NCI-H187 (cell line): ENCODE measurements at places on chromosomes 12 and 14.
A peak's percentile ranks its signal among the peaks of the same experiment; 100 is the strongest.

GRCh38 chr12:124975276-124975675 is 13.7 kb downstream of the DHX37 start:
- no peak for DNase-seq

DNA sequence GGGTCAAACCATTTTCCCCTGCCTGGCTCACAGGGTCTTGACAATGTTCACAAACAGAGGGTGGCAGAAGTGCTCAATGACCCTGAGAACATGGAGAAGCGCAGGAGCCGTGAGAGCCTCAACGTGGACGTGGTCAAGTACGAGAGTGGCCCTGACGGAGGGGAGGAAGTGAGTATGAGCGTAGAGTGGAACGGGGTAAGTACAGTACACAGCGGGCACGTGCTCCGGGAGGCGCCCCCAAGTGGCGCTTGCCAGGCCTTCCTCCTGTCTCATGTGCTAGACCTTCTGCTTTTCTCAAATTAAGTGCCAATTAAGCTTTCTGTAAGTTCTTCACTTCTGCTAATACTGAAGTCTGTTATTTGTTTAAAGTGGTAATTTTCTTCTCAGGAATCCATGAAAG is 35.9 kb downstream of the XRCC3 start:
- DNase-seq = no peak

DNA sequence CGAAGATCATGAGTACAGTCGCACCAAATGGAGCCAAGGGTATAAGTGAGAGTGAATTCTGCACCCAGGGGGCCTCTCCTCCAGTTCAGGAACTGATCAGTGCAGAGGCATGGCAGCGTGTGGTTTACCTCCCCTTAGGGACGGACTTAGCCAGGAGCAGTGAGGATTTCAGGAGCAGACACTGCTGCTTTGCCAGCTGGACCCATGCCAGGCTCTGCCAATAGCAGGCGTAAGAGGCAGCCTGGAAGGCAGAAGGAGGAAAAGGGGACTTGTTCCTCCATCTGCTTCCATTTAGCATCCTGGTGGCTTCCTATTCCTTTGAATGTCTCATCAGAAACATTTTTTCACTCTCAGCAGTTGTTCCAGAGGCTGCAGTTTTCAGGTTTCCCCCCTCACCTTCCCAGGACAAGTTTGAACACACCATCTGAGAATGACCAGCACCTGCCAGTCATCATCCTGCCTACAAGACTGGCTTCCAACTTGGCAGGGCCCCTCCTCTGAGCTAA is 137.0 kb upstream of the LMNTD1 start:
- DNase-seq = no peak

DNA sequence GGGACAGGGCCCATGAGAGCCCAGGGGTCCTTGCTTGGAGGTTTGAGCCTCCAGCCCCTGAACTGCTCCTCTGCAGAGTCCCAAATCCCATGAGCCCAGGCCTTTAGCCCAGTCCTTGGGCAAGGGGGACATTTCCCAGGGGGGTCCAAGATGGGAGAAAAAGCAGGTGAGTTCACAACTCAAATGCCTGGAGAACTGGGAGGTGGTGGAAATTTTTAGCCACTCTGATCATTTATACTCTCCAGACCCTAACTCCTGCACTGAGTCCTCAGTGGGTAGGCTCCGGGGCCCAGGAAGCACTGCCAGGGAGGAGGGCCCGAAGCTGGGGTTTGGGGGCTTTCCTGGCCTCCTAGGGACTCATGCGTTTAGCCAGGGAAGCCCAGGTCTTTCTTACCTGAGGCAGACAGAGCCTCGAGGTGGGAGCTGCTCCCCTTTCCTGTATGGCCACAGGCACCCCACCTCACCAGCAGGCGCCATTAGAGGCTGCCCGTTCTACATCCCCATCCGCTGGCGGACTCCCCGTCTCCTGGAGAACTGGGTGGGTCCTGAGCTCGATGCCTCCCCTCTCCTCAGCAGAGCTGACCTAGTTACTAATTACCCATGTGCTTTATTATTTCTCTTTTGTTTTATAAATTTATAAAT is 998 bp downstream of the HNF1A start:
- no peak for DNase-seq

DNA sequence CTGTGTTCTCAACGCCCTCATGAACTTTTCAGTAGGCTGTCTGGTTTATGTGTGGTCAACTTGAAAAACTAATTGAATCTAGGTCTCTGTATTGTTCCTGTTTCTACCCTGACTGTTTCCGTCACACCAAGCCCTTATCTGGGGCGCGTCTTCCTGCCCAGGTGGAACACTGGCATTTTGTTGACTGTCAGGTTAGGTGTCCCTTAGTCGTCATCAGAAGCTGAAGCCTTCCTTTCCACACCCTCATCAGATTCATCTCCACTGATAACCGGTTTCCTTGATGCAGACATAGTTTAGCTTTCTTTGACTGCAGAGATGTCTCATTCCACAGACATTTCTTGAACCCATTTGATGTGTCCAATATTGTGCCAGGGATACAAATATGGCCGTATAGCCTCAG is 96.5 kb downstream of the DUSP16 start:
- no peak for DNase-seq

DNA sequence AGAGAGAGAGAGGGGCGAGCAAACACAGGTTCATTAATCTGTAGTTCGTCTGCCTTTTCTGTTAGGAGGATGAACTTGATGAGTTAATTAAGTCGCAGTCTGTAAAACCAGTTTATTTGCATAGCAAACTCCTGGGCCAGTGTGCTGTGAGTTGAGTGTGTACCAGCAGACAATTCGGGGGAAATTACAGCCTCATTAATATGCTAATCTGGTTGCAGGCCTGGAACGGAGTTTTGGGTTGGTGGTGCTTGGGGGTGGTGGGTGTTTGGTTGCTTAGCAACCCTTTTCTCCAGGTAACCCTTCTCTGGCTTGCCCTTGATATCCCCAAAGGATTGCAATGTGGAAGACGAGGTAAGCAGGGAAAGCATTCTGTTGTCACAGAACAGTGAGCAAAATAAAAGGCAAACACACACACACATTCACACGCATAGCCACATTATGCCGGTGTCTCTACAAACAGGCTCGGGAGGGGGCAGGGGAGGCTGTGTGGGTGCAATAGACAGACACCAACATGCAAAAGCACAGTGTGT is 29.2 kb upstream of the LHX5 start:
- DNase-seq = no peak

GRCh38 chr12:43937947-43938346 is 102.1 kb downstream of the TMEM117 start:
- DNase-seq = no peak

- no peak for DNase-seq
These were observed 10.0 kb downstream of the ITGA7 start for GRCh38 chr12:55697686-55698085.

DNA sequence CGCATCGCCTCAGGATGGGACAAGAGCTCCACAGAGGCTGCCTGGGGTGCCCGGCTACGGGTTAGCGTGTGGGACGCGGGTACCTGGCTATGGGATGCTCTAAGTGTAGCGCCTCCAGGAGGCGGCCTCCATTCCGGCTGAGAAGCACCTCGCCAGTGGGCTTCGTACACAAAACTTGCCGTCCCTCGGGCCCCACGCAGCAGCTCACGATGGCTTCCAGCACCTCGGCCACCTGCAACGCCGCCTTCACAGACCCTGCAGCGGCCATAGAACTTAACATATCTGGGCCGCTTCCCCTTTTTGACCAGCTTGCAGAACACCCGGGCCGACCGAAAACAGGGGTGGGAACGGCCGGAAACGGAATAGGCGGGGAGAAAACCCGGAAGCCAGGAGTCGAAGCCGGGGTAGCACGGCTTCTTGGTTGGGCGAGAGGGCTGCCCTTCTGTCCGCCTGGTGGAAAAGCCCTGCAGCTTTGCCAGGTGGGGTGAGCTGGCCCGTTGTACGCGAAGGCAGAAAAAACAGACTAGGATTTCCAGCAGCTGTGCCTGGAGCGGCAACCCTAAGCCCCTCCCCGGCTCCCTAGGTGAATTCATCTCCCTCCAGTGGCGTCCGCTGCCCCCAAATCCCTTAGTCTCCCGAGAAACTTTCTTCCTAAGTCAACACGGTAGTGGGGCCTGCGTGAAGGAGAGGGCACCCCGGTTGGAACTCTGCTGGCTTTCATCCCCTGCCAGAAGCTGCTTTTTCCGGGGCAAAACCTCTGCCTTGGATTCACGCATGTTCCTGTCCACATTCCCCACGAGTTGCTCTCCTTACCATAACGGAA is at the start of gene BBS10:
Gene BBS10 (minus strand): TSS at position 337 of the 823 bp plus-strand sequence. CDS start 57 bp downstream, at position 280.
- peak; percentile 87 for DNase-seq

- no peak for DNase-seq
These were observed 25.2 kb downstream of the NGB start for GRCh38 chr14:77245820-77246219.

DNA sequence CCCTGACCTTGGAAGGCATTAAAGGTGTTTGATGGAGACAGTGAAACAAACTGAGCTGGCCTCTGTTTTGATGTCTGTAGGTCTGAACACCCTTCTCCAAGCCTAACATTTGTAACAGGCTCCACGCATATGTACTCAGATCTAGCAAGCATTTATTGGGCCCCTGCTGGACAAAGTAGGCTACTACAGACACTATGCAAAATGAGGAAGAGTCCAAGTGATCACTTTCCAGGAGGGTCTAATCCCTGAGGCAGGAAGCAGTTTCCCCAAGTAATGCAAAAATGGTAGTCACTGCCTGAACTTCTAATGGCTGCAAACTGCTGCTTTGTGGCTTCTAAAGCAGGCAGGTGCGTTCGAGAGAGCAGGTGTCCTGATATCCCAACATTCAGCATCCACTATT is 405.8 kb downstream of the MED13L start:
- DNase-seq = peak; percentile 58

GRCh38 chr12:10715491-10715890 is 7.6 kb downstream of the YBX3 start:
- no peak for DNase-seq

- no peak for DNase-seq
These were observed 9.7 kb upstream of the PLBD1 start for GRCh38 chr12:14577344-14577743.

GRCh38 chr14:56659964-56660551 is 80.5 kb downstream of the TMEM260 start:
- DNase-seq = no peak

GRCh38 chr12:49790741-49791555 is 37.3 kb downstream of the NCKAP5L start:
- no peak for DNase-seq

GRCh38 chr14:78227248-78228077 is 57.3 kb downstream of the NRXN3 start:
- DNase-seq = peak; percentile 84

GRCh38 chr12:130617219-130617618 is 98.9 kb downstream of the RIMBP2 start:
- DNase-seq = no peak

GRCh38 chr14:99072433-99072832 is 199.6 kb downstream of the BCL11B start:
- no peak for DNase-seq

- no peak for DNase-seq
These were observed 59.8 kb downstream of the DIO3 start for GRCh38 chr14:101620821-101621785.

DNA sequence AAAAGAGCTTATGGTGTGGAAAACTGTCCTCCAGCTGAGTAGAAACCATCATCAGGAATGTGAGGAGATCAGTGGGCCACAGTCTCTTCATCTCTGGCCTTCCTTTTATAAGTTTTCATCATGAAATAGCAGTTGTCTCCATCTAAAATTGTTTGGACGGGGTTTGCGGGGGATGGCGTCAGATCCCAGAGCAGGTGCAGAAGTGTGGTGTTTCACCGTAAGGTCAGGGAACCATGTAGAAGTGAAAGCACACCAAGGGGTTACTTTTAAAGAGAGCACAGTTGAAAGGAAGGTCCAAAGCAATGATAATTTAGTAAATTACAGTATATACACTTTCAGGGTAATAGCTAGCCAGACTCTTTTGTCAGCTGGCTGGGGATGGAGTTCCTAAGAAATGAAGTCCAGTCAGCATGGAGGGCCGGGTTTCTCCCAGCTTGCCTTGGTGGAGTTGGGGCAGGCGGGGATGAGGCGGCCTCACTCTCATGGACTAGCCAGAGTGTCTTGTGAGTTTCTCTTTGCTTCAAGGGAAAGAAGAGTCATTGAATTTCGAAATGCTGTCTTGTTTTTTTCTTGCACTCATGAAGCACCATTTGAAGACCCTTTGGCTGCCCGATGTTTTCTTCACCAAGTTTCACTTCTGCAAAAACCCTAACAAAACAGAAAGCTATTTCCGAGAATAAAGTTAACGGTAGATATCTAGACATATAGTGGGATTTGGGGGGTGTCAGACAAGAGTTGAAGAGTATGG is 100.6 kb downstream of the ETV6 start:
- DNase-seq = no peak

DNA sequence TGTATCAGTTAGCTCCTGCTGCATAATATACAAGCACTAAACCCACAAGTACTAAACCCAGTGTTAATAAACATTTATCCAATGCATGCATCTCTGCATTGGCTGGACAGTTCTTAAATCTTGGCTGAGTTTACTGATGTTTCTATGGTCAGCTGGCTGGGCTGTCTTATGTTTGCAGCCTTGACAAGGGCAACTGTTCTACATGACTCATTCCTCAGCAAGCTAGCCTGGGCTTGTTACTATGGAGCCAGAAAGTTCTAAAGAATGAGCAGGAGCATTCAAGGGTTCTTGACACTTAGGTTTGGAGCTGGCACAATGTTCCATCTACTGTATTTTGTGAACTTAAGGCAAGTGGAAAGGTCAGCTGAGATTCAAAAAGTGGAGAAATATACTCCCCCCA is 199.1 kb downstream of the GLT1D1 start:
- DNase-seq = no peak

GRCh38 chr12:132710405-132711079 is at the start of gene PGAM5:
TSS of gene PGAM5 (plus strand) at chr12:132710842. CDS start at chr12:132710877, 35 bp downstream.
- peak; percentile 68 for DNase-seq

DNA sequence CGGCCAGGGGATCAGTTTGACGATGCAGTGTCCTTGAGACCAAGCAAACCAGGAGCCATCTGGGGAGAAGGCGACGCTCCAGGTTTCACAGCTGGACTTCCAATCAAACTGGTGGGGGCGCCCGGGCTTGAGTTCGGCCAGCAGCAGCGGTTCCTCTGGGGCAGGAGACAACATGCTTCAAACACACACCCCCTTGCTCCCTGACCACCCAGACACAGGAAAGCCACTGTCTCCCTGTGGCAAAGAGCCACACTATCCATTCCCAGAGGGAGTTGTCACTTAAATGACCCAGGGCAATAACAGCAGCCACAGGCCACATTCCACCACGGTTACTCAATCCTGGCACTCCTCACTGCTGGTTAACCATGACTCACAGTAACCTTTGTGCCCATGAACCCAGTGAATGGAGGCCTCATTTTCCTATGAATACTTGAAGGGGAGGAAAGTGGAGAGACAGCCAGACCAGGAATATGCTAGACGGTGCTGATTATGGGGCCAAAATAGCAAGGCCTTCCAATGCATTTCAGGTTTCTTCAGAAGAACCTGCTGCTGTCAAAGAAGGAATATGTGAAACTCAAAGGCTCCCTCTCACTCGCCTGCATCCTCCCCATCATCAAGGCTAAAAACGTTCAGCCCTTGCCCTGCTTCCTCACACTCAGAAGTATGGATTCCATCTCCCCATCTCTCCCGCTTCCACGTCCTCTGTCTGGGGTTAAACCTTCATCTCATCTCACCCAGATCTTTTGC is 8.5 kb downstream of the WSB2 start:
- DNase-seq = no peak
